Naive thymus-derived CD4-positive, alpha-beta T cell (primary cell): ENCODE measurements at places on chromosomes 5 and 9.

- H3K27me3 ChIP-seq, result no peaks in the 10 kb centered on the region
- no peak for DNase-seq
- H3K36me3 ChIP-seq, result no peaks in the 10 kb centered on the region
- no peaks in the 10 kb centered on the region for H3K4me1 ChIP-seq
- H3K27ac ChIP-seq, result no peak overlapping the region
Observed at GRCh38 chr5:123439709-123440108, 16.5 kb upstream of the CEP120 start.

GRCh38 chr5:53515988-53516387, 35.6 kb downstream of the FST start:
- H3K27me3 ChIP-seq, result no peaks in the 10 kb centered on the region
- H3K27ac ChIP-seq, result no peak overlapping the region
- H3K4me1 ChIP-seq, result no peaks in the 10 kb centered on the region
- no peak overlapping the region for H3K4me3 ChIP-seq
- H3K36me3 ChIP-seq, result no peaks in the 10 kb centered on the region

DNA sequence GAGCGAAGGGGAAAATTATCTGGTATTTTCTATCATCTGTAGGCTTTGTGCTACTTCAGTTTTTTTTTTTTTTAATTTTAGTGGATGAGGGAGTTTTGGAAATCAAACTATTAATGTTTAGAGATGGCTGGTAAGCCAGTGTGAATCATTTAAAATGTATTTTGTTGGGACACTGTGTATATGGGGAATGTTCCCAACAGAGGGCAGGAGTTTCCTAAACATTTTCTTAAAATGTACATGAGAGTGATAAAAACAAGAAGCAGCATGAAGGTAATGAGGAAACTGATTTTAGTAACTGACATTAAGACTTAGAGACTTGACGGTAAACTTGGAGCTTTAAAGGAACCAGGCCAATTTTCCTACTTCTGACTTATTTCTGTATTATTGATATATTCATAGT, 68.2 kb upstream of the ITGA2 start:
- H3K4me1 ChIP-seq, result no peaks in the 10 kb centered on the region
- no peak overlapping the region for H3K4me3 ChIP-seq
- DNase-seq, result no peak
- no peaks in the 10 kb centered on the region for H3K27me3 ChIP-seq
- no peak overlapping the region for H3K27ac ChIP-seq

DNA sequence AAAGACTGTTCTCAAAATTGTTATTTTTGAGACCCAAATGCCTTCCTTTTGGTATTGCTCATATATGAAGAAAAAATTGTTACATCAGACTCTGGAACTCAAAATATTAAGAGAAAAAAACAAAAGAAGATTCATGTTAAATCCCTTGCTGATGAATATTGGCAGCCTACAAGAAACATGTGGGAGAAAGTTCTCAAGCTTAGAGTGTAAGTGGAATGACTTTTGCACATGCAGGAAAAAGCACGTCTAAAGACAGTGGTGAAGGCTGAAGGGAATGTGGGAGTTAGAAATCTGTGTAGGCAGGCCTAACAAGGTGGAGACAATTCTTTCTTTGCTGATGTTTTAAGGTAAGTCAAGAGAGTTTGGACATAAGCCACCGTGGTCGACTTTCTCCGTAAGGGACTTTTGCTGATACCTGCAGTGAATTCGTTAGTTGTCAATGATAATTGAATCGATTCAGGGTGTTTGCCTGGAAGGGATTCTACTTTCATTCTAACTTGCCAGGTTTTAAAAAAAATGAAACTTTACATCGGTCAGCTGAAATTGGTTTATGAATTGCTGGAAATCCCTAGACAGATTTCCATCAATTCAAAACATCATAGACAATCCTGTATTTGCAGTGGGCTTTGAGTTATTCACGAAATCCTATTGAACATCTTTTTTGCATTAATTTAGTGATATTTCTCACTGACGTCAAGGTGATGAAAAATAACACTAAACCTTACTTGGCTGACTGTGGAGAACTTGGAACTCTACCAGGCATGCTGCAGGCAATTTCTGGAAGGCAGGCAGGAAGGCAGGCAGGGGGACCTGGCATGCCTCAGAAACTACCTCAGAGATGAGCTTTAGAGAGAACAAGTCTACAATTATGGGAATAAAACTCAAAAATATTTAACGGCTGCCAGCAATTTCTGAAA, 359.1 kb upstream of the ADAMTSL1 start:
- H3K4me1 ChIP-seq, result no peaks in the 10 kb centered on the region
- no peak overlapping the region for H3K27ac ChIP-seq
- no peak for DNase-seq
- no peak overlapping the region for H3K4me3 ChIP-seq
- H3K36me3 ChIP-seq, result no peaks in the 10 kb centered on the region

- DNase-seq, result no peak
- no peak overlapping the region for H3K27ac ChIP-seq
- no peaks in the 10 kb centered on the region for H3K27me3 ChIP-seq
- no peaks in the 10 kb centered on the region for H3K36me3 ChIP-seq
- no peaks in the 10 kb centered on the region for H3K4me1 ChIP-seq
- H3K4me3 ChIP-seq, result no peak overlapping the region
Observed at GRCh38 chr5:108233617-108234155, 148.2 kb downstream of the FBXL17 start.
